WTC11 (cell line): ENCODE measurements at places on chromosomes 6 and 20.
A peak's percentile ranks its signal among the peaks of the same experiment; 100 is the strongest.

GRCh38 chr6:49744259-49744658, at the start of gene CRISP3:
TSS of gene CRISP3 (minus strand) at chr6:49744388. CDS start at chr6:49744367, 21 bp downstream.
- no peak within 1 kb of the TSS for H3K4me3 ChIP-seq
- H3K27me3 ChIP-seq = no peaks in the 10 kb centered on the region
- no peak within 1 kb of the TSS for H3K27ac ChIP-seq
- no peak for DNase-seq
- no peaks in the 10 kb centered on the region for H3K4me1 ChIP-seq

GRCh38 chr6:109336221-109336961, 45.9 kb downstream of the CD164 start:
- no peak overlapping the region for H3K4me3 ChIP-seq
- H3K36me3 ChIP-seq = peaks cover 4% of the 10 kb centered on the region
- no peaks in the 10 kb centered on the region for H3K27me3 ChIP-seq
- H3K27ac ChIP-seq = no peak overlapping the region
- DNase-seq = no peak

DNA sequence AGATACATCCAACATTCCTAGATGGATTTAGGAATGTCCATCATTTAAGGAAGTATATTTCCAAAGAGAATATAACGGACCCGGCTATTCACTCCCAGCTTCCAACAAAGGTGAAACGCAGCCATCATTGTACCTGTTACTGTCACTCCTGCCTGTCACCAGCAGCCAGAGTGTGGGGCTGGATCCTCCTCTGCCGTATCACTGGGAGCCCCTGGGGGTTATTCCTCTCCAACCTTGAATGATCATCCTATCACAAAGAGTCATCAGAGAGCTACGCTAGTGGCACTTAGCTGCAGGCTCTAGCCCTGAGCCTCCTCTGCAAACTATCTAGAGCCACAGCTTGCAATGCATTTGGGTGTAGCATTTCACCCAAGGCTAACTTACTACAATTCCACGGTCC, 73.6 kb upstream of the NHSL1 start:
- H3K4me1 ChIP-seq = peaks cover 30% of the 10 kb centered on the region
- H3K27ac ChIP-seq = no peak overlapping the region
- H3K27me3 ChIP-seq = no peaks in the 10 kb centered on the region

- no peak overlapping the region for H3K27ac ChIP-seq
- no peaks in the 10 kb centered on the region for H3K27me3 ChIP-seq
- 0 out of 2 replicates have a peak, but pooled peaks cover 3% of the 10 kb centered on the region for H3K4me1 ChIP-seq
- no peak for DNase-seq
- no peak overlapping the region for H3K4me3 ChIP-seq
These were observed 29.6 kb downstream of the PCNA start for GRCh38 chr20:5090191-5090590.

- DNase-seq = no peak
- peaks cover 16% of the 10 kb centered on the region for H3K4me1 ChIP-seq
- H3K36me3 ChIP-seq = no peaks in the 10 kb centered on the region
- H3K27ac ChIP-seq = no peak overlapping the region
- H3K4me3 ChIP-seq = no peak overlapping the region
These were observed 36.7 kb downstream of the MAN1A1 start for GRCh38 chr6:119312875-119313338.

DNA sequence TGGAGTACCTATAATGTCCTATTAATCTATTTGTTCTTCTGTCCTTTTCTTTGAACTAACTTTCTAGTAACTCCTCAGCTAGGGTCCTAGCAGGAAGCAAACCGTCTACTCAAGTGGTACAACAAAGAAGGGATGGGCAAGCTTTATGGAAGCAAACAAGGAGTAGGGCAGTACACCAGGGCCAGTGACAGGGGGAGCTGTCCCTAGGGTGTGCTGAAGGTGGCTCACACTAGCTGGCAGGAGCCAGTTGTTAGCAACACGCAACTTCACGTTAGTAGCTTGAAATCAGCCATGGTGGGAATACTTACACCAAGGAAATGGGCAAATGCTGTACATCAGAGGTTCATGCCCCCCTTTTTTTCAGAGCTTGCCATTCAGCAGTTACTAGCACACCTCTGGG, 74.0 kb upstream of the EYA2 start:
- no peaks in the 10 kb centered on the region for H3K36me3 ChIP-seq
- H3K27ac ChIP-seq = no peak overlapping the region
- H3K4me3 ChIP-seq = no peak overlapping the region
- H3K27me3 ChIP-seq = no peaks in the 10 kb centered on the region; the same call in 1 of the 2 replicates
- DNase-seq = peak; percentile 64

DNA sequence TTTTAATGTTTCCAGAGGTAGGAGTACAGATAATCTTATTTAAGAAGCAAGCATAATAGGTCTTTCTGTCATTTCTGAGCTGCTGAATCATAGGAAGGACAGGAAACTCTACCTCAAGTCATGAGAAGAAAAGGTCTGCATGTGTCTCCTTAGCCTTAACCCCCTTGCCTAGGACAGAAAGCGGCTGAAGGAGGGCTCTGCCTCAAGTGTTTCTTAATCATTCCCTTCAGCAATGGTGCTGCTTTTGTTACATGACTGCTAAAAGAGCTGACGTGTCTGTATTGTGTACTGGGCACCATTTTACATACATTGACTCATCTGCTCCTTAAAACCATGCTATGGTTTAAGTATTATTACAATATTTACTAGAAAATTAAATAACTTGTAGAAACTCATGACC, 564.0 kb upstream of the AGPAT4 start:
- no peak overlapping the region for H3K4me3 ChIP-seq
- no peak overlapping the region; the same call in 1 of the 2 replicates for H3K27ac ChIP-seq
- H3K27me3 ChIP-seq = no peaks in the 10 kb centered on the region
- H3K4me1 ChIP-seq = peaks cover 44% of the 10 kb centered on the region

- no peak for DNase-seq
- no peak overlapping the region for H3K27ac ChIP-seq
- H3K36me3 ChIP-seq = no peaks in the 10 kb centered on the region
- H3K4me1 ChIP-seq = no peaks in the 10 kb centered on the region
- no peaks in the 10 kb centered on the region for H3K27me3 ChIP-seq
These were observed 151.2 kb downstream of the SOBP start for GRCh38 chr6:107641071-107641470.

DNA sequence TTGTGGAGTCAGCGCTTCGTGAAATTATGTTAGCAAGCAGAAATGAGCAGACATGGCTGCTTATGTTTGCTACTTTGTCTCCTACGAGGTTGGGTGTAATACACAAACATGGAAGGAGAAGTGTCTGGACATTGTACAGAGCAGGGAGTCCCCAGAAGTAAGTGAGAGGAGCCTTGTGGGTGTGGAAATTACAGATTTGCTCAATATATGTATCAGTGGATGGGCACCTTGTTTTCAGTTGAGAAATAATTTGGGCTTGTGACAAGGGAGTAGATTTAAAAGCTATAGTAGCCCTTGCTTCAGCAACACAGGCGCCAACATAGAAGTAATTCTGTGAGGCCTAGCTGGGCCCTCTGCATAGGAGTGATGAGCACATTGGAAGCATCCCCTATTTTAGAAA, 49.2 kb downstream of the HECA start:
- H3K27ac ChIP-seq = no peak overlapping the region
- no peak overlapping the region for H3K4me3 ChIP-seq
- DNase-seq = no peak
- no peaks in the 10 kb centered on the region for H3K27me3 ChIP-seq
- no peaks in the 10 kb centered on the region for H3K36me3 ChIP-seq

DNA sequence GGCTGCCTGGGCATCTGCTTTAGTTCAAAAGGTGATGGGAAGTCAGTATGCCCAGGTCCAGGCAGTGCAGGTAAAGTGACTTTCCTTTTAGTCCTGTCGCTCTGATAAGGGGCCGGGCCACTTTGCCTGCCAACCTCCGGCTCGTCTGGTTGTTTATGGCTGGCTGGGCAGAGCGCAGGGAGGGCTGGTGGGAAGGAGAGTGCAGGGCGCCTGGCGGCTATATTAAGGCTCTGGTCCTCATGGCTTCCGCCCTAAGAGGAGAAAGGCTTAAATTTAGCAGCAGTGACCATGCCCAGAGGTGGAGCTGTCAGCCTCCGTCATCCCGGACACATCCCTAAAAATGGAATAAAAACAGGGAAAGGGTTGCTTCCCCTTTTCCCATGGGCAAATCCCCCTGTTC, 14.6 kb downstream of the GATA5 start:
- H3K36me3 ChIP-seq = no peaks in the 10 kb centered on the region
- no peaks in the 10 kb centered on the region for H3K27me3 ChIP-seq
- no peak overlapping the region for H3K27ac ChIP-seq
- peaks cover 5% of the 10 kb centered on the region; the same call in 1 of the 2 replicates for H3K4me1 ChIP-seq

- DNase-seq = no peak
- peaks cover 7% of the 10 kb centered on the region for H3K36me3 ChIP-seq
- H3K4me3 ChIP-seq = no peak overlapping the region
These were observed 311.6 kb upstream of the ECI2 start for GRCh38 chr6:4446982-4447381.

DNA sequence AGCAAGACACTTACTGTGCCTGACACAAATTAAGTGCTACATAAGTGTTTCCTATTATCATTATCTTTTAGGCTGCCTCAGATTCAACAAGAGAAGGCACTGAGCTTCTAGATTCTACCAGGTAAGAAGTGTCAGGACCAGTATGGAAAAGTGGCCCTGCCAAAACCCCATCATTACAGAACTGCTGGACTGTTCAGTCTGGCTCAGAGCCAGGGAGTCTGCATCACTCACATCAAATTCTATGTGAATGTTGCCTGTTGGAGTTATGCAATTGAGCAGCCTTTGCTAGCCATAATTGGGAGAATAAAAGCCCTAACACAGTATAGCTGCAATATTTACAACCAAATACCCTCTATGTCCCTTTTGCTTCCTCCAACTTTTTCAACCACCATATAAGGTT, 70.9 kb downstream of the ATG5 start:
- no peak overlapping the region for H3K4me3 ChIP-seq
- DNase-seq = no peak
- H3K36me3 ChIP-seq = 0 out of 2 replicates have a peak, but pooled peaks cover 4% of the 10 kb centered on the region
- no peak overlapping the region for H3K27ac ChIP-seq

- DNase-seq = no peak
- no peak overlapping the region for H3K27ac ChIP-seq
- H3K4me1 ChIP-seq = no peaks in the 10 kb centered on the region
- no peaks in the 10 kb centered on the region for H3K27me3 ChIP-seq
- no peaks in the 10 kb centered on the region for H3K36me3 ChIP-seq
These were observed 17.2 kb upstream of the SNAP25 start for GRCh38 chr20:10201321-10201870.

GRCh38 chr6:108312605-108313004, 17.8 kb downstream of the AFG1L start:
- DNase-seq = no peak
- H3K4me3 ChIP-seq = no peak overlapping the region

DNA sequence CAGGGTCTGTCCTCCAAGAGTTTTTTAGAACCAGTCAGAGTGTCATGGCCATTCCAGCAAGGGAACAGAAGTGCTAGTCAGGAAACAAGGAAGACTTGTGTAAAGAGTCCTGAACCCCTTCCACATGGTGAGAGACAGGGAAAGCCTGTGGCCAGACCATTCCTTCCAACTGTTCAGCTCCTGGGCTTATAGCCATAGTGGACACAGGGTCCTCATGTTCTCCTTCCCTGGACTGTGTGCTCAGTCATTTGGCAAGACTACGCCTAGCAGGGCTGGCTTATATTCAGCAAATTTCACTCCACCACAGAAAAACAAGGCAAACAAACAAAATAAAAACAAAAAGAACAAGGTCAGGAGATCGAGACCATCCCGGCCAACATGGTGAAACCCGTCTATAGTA, 60.5 kb downstream of the NRN1 start:
- H3K36me3 ChIP-seq = peaks cover 7% of the 10 kb centered on the region
- no peak overlapping the region for H3K4me3 ChIP-seq
- H3K27ac ChIP-seq = no peak overlapping the region
- no peaks in the 10 kb centered on the region for H3K4me1 ChIP-seq

DNA sequence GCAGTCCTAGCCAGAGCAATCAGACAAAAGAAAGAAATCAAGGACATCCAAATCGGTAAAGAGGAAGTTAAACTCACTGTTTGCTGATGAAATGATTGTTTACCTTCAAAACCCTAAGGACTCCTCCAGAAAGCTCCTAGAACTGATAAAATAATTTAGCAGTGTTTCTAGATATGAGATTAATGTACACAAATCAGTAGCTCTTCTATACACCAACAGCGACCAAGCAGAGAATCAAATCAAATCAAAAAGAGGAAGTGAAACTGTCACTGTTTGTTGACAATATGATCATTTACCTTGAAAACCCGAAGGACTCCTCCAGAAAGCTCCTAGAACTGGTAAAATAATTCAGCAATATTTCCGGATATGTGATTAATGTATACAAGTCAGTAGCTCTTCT, 21.7 kb downstream of the SERPINB9 start:
- peaks cover 5% of the 10 kb centered on the region for H3K27me3 ChIP-seq
- H3K4me1 ChIP-seq = peaks cover 48% of the 10 kb centered on the region
- H3K4me3 ChIP-seq = no peak overlapping the region
- no peak for DNase-seq

DNA sequence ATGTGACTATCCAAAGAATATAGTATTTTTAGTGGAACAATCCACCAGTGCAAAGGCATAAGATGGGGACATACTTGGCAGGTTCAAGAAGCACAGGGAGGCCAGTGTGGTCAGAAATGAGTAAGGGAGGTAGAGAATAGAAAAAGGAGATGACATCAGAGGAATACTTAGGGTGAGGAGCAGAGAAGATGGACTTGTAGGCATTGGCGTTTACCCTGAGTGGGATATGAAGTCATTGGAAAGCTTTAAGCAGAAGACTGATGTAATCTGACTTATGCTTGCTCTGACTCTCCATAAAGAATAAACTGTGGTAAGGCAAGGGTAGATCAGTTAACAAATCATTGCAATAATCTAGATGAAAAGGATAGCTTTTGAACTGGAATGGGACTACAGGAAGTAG, 228.7 kb downstream of the GJA1 start:
- H3K36me3 ChIP-seq = no peaks in the 10 kb centered on the region
- 0 out of 2 replicates have a peak, but pooled peaks cover 4% of the 10 kb centered on the region for H3K4me1 ChIP-seq
- no peak overlapping the region for H3K4me3 ChIP-seq
- H3K27me3 ChIP-seq = no peaks in the 10 kb centered on the region
- DNase-seq = no peak
- no peak overlapping the region for H3K27ac ChIP-seq

- H3K4me3 ChIP-seq = no peak overlapping the region
- no peak overlapping the region for H3K27ac ChIP-seq
- no peaks in the 10 kb centered on the region; the same call in 1 of the 2 replicates for H3K27me3 ChIP-seq
These were observed 188.9 kb downstream of the PRKN start for GRCh38 chr6:162538643-162539064.

DNA sequence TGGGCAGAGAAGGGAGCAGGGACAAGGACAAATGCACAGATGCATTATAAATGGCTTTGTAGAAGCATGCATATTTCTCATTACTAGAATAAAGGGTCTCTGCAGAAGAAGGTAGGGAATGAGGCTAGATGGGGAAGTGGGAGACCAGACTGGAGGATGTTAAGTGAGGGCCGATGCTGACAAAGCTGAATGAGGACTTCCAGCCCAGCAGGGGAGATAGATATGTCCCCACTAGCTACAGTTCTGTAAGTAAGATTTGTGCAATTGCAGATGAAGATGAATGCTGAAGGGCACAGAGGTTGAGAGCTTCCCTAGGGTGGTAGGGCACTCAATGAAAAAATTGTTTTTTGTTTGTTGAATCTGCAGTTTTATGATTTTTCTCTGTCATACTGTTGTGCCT, 16.9 kb downstream of the ADGRG6 start:
- H3K27me3 ChIP-seq = no peaks in the 10 kb centered on the region
- H3K4me1 ChIP-seq = peaks cover 23% of the 10 kb centered on the region
- no peak for DNase-seq
- H3K4me3 ChIP-seq = no peak overlapping the region
